NCI-H524 (cell line): ENCODE measurements at places on chromosomes 2 and 18.
A peak's percentile ranks its signal among the peaks of the same experiment; 100 is the strongest.

DNA sequence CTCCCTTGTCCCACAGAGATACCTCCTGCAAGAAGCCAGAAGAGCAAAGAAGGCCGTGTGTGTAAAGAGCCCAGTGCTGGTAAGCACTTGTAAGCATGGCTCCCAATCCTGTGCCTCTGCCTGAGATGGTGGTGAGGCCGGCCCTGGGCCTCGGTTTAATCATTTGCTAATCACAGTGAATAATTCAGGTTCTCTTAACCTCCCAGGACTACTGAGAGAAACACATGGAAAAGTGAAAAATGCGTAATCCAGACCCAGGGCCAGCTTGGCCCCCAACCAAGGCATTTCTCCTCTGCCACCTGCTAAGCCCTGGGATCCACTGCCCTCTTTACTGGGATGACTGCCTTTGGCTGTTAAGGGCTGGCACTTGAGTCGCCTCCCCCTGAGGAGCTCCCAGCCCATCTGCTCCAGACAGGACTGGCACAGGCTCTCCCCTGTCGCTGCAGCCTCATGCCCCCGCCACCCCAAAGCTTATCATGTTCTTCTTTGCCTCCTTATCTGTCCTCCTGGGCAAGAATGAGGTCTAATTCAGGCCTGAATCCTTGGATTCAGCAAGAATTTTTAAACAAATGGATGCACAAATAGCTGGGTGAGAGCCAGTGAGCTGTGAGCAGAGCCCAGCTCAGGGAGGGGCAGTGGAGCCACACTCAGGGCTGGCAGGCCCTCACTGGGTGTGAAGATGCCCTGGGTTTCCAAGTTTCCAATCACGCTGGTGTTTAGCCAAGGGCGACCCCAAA is 193.9 kb upstream of the HS6ST1 start:
- DNase-seq: peak; percentile 91

DNA sequence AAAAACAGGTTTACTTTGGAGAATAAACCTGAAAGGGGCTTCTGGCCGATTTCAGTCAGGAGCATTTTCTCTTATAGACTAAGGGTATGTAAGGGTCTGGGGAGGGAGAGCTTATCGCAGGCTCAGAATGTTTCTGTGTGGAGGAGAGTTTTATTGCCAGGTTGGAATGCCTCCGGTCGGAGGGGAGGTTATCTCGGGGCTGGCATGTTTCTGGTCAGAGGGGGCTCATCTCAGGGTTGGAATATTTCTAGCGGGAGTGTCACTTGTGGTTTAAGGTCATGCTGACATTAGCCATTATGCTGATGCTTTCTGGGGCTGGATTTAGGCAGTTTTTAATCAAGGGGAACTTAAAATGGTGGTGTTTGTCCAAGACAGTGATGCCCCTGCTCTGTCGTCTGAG is 333.6 kb downstream of the METTL4 start:
- no peak for DNase-seq

GRCh38 chr2:219906114-219907010 is 278.9 kb downstream of the SLC4A3 start:
- DNase-seq: no peak

DNA sequence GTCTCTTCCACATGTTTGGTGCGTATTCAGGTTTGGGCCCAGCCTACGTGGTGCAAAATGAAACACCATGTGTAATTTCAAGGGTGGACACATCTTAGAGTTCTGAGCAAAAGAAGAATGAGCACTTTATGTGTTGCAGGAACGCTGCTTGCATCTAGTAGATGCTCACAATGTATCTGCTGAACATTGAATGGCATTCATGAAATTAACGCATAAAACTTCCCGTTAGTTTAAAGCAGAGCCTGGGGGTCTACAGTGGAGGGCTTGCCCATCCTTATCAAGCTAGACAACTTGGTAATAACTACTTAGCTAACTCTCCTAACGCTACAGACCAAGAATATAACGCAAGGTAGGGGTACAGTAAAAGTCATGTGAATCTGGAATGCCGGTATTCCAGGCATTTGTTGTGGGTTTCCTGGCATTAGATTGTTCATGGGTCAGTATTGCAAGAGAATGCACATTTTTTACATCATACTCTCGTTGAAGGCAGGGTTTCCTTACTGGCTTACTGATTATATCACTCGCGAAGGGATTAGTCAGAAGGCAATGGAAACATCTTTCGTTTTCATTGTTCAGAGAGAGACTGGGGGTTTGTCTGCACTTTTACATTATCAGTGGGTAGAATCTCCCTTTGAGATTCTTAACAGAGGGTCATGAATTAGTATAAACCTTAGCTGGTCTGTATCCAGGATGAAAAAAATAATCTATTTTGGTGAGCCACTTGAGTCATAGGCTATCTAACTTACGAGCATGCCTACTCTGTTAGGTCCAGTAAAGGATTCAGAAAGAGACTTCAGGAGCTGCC is 229.5 kb upstream of the EPAS1 start:
- DNase-seq: no peak

GRCh38 chr18:78731398-78732032 is 248.1 kb upstream of the SALL3 start:
- no peak for DNase-seq

DNA sequence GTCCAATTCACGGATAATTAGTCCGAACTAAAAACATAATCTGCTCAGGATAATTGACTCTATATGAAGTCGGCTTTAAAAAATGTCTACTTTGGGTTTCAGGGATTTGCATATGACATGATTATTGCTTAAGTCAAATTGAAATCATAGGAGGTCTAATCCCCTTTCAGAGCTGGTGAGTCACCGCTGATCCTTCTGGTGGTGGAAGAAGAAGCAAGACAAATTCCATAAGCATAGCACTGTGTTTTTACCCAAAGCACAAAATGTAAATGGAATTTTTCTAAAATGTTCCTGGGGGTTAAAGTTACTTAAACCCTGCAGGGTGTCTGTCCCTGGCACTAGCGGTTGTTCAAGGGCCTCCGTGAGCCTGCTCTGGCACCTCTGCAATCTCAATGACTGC is 460.2 kb downstream of the LRATD1 start:
- DNase-seq: no peak

GRCh38 chr18:49127471-49128190 is 176.9 kb upstream of the SMAD7 start:
- no peak for DNase-seq

GRCh38 chr2:241841181-241842066 is 17.3 kb downstream of the PDCD1 start:
- DNase-seq: no peak

DNA sequence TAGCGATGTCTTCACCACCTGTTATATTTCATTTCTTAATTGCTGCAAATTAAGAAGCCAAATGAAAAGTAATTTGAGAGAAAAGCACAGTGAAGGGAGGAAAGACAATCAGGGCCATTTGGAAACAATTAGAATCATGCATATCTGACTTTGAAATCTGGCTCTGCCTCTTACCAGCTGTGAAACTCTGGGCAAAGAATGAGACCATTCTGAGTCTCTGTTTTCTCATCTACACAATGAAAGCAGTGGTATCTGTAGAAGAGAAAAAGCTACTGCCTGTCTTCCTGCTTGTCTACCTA is 334.5 kb upstream of the CYRIA start:
- DNase-seq: no peak

DNA sequence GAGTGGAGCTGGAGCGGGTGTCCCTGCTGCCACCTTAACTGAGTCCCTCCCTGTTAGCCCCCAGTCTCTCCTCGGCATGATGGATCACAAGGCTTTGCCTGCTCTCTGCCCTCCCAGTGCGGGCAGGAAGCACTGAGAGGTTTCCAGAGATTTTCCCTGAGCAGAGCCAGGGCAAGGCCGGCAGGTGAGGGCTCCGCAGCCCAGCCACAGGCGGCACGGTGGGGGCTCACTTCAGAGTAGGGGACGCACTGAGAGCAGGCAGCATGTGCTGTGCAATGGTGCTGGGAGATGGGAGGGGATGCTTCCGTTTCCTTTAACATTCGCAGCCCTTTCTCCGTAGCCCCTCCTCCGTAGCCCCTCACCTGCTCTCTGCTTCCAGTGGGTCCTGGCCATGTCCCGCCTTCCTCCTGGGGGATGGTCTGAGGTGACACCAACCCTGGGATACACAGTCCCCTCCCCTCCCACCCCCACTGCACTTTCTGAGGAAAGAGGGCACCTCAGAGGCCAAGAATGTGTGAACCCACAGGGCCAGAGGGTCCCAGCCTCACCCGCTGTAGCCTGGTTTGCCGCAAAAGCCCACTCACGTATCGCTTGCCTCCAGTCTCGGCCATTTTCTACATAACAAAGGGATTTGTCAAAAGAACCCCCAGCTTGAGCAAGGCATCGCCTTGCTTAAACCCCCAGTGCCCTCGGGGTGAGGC is 10.7 kb downstream of the KCNF1 start:
- no peak for DNase-seq

DNA sequence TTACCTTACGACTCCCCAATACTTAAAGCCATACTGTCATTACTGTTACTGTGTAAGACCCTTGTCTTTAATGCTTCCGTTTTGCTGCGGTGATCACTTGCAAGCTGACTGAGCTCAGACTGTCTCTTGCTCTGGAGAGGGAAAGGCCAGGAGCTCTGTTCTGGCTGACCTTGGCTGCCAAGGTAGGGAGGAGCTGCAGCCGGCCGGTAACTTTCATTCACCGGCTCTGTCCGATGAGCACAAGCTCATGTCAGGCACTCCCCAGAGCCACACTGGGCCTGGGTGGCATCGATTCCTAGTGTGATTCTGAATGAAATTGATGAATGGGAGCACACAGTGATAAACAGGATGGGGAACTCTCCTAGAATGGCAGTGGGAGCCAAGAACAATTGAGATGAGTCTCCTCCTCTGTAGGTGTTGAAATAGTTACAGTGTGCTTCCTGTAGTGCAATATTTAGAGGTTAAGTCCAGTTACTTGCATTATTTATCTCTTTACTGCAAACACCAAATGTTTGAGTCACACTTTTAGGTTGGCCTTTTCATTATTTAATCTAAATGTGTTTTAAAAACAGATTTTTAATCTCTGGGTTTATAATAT is 100.9 kb downstream of the ATP9B start:
- DNase-seq: no peak

GRCh38 chr2:98489486-98489885 is 44.8 kb downstream of the INPP4A start:
- no peak for DNase-seq

- DNase-seq: no peak
Measured at GRCh38 chr2:71459084-71459431, 5.7 kb downstream of the DYSF start.

- no peak for DNase-seq
Measured at GRCh38 chr2:156125018-156125417, 207.5 kb downstream of the NR4A2 start.

GRCh38 chr18:32258558-32259204 is 68.8 kb downstream of the MEP1B start:
- no peak for DNase-seq

DNA sequence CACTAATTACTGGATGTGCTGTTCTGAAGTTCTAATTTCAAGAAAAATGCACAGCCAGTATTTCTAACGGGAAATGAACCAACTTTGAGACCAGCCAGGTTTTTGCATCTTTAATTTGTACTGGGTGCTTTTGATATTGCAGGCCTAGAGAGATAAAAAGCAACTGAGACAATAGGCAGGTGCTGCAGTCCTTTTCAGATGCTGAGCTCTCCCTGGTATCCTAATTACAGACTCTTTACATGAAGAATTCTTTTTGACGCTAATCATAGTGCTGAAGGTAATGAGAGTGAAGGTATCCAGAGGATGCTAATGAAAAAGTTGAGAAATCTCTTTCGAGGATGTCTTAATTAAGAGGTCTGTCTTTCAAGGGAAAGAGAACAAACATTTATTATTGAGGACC is 85.1 kb downstream of the SERPINB8 start:
- DNase-seq: no peak

- DNase-seq: no peak
Measured at GRCh38 chr2:199431746-199432213, 26.0 kb downstream of the SATB2 start.

GRCh38 chr18:58966005-58966677 is 101.5 kb downstream of the ZNF532 start:
- DNase-seq: peak; percentile 69

- peak; percentile 79 for DNase-seq
Measured at GRCh38 chr2:17540813-17541530, 476 bp downstream of the VSNL1 start.

DNA sequence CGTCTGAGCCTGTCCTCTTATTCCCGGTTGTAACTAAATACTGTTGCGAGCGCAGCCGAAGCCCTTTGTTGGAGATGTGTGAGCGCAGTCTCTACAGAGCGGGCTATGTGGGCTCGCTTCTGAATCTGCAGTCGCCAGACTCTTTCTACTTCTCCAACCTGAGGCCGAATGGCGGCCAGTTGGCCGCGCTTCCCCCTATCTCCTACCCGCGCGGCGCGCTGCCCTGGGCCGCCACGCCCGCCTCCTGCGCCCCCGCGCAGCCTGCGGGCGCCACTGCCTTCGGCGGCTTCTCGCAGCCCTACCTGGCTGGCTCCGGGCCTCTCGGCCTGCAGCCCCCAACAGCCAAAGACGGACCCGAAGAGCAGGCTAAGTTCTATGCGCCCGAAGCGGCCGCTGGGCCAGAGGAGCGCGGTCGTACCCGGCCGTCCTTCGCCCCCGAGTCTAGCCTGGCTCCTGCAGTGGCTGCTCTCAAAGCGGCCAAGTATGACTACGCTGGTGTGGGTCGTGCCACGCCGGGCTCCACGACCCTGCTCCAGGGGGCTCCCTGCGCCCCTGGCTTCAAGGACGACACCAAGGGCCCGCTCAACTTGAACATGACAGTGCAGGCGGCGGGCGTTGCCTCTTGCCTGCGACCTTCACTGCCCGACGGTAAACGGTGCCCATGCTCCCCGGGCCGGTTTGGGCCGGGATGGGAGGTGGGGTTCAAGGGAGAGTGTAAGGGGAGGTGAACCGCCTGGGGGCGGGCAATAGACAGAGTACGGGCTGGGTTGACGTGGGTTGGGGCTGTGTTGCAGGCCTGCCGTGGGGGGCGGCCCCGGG is at the start of gene HOXD12:
TSS of gene HOXD12 (plus strand) at position 68 of the 819 bp plus-strand sequence. CDS start at position 75, 7 bp downstream.
- DNase-seq: no peak

DNA sequence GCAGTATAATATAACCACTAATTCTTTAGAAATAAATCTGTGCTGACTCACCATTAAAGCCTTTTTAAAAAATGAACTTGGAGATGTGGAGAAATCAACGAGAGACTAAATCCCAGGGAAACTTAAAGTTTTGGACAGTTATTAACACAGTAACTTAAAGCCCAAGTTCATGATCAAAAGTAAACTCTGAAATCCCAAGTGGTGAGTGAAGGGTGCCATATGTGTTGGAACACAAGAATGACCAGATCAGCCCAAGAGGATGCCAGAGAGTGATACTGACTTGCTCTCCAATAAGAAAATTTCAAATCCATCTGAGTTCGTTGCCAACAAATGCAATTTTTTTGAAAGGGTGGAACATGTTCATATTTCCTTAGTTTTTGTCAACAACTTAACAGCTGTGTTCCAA is 838.1 kb upstream of the ACVR2A start:
- no peak for DNase-seq

- no peak for DNase-seq
Measured at GRCh38 chr2:24336811-24337210, 23.5 kb downstream of the ITSN2 start.

GRCh38 chr2:216517447-216518225 is 19.0 kb downstream of the RPL37A start:
- DNase-seq: peak; percentile 44

DNA sequence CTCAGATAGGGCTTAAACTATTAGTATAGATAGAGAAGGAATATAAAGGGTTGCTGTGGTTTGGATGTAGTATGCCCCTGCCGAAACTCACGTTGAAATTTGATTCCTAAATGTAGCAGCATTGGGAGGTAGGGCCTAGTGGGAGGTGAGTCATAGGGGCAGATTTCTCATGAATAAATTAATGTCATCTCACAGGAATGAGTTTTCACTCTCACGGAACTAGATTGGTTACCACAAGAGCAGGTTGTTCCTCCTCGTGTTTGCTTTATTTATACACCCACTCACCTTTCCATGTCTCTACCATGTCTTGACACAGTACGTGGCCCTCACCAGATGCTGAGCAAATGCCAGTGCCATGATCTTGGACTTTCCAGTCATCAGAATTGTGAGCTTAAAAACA is 218.2 kb downstream of the RBM43 start:
- DNase-seq: no peak
